LNCaP clone FGC (cell line): ENCODE measurements at places on chromosomes 4 and X.

DNA sequence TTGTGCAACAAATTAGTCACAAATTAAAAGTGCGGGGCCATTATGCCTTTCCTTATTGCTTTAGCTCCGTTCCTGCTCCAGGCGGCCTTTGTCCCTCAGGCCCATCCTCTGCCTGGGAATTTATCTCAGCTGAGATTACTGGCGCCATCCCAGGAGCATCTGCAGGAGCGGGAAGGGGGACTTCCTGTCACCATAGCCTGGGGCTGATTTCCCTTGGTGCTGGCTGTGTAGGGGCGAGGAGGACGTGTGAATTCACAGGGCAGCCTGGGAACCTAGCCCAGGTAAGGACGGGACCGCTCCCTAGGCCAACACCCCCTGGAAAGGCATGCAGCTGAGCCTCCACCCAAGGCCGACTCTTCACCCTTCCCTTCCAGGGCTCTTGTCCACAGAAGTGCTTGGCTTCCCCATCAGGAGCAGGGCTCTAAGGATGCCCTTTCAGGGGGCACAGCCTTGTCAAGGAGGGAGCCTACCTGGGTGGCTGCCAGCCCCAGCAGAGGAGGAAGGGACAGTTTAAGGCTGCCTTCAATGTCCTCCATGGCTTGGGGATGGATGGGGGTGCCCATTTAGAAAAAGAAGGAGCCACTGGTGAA is 72.6 kb upstream of the NKX1-1 start:
- no peak for DNase-seq

GRCh38 chrX:115892056-115892708 is 278.4 kb upstream of the AGTR2 start:
- peak; percentile 56 for DNase-seq

DNA sequence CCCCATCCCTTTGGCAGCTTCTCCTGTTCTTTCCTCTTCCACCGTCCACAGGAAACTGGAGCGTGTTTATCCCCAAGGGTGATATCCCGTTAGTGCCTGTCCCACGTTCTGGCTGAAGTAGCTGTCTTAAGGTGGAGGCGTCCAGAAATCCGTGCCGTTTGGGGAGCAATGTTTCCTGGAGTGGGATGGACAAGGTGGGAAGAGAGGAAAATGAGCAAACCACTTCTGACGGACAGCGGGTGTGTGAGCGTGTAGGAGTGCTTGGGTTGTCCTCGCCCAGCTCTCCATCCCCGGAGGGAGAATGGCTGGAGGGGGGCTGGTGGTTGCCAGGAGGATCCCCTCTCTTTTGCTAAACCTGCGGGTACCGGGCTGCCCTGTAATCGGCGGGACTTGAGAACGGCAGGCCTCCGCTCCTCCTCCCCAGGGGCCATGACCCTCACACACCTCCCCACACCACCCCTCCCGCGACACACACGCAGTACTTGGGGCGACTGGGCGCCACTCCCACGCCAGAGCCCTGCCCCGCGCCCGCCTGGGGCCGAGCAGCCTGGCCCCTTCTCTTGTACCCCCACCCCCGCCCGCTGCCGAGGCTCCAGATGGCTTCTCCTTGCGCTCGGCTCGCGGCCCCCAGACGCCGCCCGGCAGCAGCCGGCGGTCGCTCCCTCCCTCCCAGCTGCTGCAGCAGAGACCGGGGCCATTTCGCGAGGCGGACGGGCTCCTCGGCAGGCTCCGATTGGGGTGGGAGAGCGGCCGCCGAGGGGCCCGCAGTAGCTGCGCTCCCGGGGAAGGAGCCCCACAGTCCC is 13.9 kb upstream of the PRDM8 start:
- no peak for DNase-seq

DNA sequence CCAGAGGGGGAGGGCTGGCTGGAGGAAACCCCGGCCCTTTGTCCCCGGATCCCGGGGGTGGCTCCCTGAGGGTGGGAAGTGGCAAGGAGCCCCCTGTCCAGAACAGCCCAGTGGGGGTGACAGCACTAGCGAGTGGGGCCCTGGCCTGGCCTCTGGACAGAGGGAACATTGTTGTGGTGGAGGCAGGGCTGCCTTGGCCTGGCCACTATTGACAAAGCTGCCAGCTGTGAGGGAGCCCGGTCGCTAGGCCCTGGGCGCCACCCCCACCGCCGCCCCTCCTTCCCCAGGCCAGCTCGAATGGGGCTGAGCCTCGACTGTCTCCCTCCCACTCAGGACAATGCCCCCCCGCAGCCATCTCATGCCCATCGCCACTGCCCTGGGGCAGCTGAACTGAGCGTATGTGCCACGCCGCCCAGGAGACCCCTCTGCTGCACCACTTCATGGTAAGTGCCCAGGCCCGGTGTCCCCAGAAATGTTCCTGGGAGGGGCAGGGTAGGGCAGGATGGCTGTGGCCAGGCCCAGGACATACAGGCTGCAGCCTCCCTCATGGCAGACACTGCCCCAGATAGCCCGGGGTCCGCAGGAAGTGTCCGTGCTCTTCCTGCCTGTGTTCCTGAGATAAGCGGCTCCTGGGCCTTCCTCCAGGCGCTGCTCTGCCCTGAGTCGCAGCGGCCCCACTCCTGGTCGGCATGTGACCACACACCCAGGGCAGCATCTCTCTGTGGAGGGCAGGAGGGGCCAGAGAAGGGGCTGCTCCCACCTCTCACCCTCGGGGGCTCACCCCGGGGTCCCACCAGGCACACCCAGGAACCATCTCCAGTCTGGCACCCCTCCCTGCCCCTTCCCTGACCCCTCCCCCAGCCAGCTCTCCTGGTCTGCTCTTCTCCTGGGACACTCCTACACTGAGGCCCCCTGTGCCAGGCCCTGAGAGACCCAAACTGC is 1.4 kb downstream of the PLXNB3 start:
- no peak for DNase-seq

- DNase-seq, result no peak
Measured at GRCh38 chr4:30718641-30719453, 1.3 kb upstream of the PCDH7 start.

- DNase-seq, result no peak
Measured at GRCh38 chrX:121150217-121150616, 102.8 kb downstream of the GLUD2 start.

DNA sequence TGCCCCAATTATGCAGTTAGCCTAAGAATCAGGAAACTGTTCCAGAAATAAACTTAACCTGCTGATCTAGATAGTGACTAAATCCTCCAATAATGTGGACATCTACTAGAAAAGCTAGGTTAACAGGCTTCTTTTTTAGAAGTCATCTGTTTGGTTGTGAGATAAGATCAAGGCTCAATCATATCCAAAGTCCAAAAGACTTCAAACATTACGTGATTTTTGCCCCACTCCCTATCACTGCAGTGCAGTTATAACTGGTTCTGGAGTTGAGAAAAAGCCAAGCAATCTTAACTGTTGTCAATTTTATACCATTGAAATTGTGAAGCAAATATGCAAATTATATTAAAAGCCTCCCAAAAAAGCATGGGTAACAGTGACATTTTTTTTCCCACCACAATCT is 781.4 kb downstream of the KLHL13 start:
- no peak for DNase-seq

DNA sequence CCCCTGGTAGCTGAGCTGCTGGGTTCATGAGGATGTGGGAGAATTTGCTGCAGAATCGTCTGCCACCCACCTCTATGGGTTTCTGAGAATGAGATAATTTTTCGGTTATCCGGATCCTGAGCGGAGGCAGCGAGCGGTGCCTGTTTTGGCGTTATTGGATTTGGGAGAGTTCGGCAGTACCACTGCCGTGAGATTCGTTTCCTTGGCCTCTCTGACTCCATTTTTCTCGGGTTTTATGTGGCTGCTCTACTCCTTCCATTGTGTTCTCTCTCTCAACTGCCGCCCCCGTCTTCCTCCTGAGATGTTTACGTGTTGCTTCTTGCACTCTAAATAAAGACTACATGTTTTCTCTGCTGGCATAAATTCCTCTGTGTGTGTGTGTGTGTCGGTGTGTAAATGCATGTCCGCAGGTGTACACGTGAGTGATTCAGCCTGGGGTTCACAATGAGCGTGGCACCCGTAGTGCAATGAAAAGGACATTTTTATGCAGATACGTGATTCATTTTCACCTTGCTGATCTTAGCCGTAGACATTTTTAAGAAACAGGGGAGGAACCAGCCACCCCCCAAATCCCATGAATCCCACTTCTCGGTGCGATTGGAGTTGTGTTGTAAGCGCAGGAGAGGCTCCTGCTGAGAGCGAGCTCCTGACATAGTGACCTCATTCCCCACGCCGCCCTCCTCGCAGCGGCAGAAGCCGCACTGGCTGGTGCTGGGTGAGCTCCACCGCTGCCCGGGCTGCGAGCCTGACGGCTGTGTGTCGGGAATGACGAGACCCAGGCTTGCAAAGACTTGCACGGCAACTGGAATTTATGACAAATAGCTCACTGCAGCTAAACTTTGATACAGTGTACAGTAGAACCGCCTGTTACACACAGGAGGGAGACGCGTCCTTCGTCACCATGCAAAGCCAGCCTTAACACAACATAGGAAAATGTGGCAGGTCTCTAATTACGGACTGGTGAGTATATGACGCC is 82.2 kb downstream of the STOX2 start:
- DNase-seq, result peak; percentile 30

- DNase-seq, result no peak
Measured at GRCh38 chrX:131544218-131544617, 344 bp downstream of the OR13H1 start.

DNA sequence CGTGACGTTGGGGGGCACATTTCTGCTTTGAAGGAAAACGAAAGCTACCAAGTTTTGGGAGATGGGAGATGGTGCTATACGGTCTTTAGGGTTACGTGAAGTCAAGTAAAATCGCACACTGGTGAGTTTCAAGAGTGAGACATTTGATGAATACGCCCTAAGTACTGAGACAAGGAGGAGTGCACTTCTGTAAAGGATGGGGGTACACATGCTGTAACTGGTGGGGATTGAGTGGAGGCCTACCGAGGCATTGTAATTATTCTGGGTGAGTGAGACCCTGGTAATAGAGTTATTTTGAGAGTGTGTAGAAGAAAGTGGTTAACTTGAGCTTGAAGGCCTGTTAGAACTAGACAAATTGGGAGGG is 536 bp downstream of the SH3BGRL start:
- DNase-seq, result no peak

DNA sequence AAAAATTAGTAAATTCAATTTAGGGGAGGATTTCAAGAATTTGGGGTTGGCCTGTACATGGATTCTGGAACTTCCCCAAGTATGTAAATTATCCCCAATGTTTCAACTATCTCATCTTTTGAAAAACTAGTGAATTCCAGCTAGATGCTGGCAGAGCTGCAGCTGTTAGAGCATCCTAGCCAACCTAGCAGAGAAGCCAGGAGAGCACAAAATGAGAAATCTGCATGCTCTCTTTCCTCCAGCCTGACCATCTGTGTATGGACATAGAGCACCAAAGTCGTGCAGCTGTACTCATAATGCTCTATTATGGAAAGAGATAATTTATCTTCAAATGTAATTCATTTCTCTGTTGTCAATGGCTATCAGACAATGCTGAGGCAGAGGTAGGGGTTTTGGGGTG is 1217.7 kb downstream of the PCDH19 start:
- no peak for DNase-seq

DNA sequence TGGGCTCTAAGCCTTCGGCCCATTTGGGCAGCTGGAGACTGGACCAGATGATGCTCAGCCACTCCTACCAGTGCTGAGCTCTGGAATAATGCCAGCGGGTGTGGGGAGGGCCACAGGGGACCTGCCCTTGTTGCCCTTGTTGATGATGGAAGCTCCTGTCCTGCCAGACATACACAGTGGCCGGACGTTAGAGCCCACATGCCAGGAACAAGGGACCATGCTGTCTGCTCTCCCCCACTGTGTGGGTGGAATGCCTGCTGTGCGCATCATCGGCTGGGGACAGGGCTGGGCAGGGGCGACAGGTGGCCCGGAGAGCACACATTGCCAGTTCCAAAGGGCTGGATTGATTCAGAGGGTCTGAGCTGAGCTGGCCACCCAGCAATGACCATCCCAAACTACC is 2.0 kb downstream of the ABLIM2 start:
- DNase-seq, result no peak

DNA sequence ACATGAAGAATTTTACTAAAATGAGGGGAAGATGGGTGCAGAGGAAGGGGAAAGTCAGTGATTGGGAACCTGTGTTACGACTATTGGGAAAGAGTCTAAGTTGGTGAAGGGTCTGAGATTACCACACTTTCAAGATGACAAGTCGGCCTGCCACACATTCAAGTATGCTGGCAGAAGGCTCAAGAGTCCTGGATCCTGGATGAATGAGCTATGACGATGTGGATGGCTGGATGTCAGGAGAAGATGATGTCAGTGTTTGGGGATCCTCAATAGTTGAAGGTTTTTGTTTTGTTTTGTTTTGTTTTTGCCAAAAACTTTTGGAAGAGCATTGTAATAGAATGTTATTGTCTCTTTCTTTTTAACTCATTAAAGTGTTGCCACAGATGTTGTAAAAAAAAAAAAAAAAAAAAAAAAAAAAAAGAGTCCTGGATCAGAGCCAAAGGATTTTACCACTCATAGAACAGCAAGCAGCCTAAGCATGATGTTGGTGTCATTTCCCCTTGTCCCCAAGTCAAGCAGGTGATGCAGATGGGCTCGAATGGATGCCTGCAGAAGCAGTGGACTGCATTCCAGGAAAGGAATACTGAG is 120.6 kb downstream of the REELD1 start:
- DNase-seq, result no peak

GRCh38 chrX:149161435-149162088 is 343.5 kb downstream of the IDS start:
- no peak for DNase-seq

DNA sequence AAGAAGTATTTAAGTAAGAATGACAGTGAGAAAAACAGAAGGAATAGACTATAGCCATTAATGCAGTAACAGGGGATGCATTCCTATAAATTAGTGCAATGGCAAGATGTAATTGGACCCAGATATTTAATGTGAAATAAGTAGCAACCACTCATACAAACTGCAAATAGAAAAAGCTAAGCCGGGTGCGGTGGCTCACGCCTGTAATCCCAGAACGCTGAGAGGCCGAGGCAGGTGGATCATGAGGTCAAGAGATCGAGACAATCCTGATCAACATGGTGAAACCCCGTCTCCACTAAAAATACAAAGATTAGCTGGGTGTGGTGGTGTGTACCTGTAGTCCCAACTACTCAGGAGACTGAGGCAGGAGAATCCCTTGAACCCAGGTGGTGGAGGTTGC is 845.8 kb downstream of the PDHA2 start:
- DNase-seq, result no peak

GRCh38 chr4:110480031-110480549 is 4.1 kb downstream of the ENPEP start:
- DNase-seq, result no peak

- DNase-seq, result no peak
Measured at GRCh38 chr4:68489338-68489737, 42.1 kb downstream of the TMPRSS11E start.

DNA sequence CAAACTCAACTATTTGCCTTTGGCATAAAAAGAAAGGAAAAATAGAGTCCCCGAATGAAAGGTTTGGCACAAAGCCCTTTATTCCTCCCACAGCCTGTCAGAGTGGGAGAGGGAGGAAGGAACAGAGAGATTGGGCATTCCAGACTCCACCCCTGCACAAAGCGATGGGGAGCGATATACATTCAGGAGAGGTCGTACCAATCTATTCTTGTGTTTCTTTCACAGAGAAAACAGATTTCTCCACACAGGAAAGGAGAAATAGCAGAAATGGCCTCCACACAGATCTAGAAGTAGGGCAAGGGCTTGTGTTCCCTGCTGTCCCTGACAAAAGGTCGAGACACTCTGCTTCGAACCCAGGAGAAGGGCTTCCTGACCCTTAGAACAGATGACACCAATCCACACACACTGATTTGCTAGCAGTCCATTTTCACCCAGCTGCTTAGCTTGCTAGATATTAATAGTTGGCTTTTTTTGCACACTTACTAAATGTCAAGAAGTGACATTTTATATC is 197.4 kb downstream of the MAML3 start:
- DNase-seq, result no peak

- DNase-seq, result no peak
Measured at GRCh38 chr4:161314371-161314770, 849.4 kb downstream of the FSTL5 start.
